ENCODE measurements at places on chromosomes 7 and 10. TPM values are rescaled to one million over a fixed set of nuclear protein-coding genes. Genes with fewer than 3 reads are reported as not detected.

Gene SLC39A12
- total RNA-seq: not detected

Gene MBLAC1
- 3.2 TPM for total RNA-seq

DNA sequence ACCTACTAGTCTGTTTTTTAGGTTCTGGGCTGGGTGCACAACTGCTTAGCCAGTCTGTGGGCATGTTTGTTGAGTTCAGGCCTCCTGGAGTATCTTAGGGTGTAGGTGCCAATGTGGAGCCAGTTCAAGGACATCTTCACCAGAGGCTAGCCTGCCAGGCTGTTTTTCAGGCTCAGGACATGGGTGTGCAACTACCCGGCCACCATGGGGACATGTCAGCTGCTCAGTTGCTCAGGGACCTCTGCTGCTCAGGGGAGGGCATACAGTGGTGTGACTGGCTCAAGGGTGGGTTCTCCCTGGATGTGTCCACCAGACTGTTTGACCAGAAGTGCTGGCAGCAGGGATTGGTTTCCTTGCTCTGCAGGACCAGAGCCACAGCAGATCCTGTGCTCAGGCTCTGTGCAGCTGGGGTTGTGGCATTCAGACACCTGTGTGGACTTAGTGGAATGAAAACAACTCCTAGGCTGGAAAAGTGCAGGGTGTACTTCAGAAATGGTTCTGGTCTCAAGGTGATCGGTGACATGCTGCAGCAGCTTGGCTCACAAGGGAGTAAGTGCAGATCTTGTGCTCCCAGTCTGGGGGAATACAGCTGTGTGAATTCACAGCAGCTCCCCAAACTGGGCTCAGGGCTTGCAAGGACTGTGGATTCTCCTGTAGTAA is 44.8 kb downstream of the PALS2 start:
- H3K36me3 ChIP-seq: peaks cover 53% of the 10 kb centered on the region
- peaks cover 15% of the 10 kb centered on the region for H3K4me1 ChIP-seq
- no peak overlapping the region for H3K4me3 ChIP-seq
- H3K27me3 ChIP-seq: no peaks in the 10 kb centered on the region

DNA sequence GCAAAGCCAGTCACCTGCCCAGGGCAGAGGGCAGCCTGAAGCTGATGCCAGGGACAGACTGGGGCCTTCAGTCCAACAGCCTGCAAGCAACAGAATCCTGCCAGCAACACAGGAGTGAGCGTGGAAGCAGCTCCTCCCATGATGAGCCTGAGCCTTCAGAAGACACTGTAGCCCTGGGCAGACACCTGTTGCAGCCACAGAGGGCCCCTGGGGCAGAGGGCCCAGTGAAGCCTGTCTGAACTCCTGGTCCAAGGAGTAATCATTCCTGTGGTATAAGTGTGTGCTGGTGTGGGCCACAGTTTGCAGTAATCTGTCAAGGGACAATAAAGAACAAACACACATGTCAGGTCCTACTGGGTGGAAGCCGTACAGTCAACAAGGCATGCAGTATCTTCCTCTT is 2.9 kb upstream of the PFKP start:
- H3K4me1 ChIP-seq: peaks cover 3% of the 10 kb centered on the region
- peaks cover 7% of the 10 kb centered on the region for H3K27me3 ChIP-seq
- no peak overlapping the region for H3K27ac ChIP-seq
- no peak for DNase-seq
- H3K36me3 ChIP-seq: peaks cover 9% of the 10 kb centered on the region

DNA sequence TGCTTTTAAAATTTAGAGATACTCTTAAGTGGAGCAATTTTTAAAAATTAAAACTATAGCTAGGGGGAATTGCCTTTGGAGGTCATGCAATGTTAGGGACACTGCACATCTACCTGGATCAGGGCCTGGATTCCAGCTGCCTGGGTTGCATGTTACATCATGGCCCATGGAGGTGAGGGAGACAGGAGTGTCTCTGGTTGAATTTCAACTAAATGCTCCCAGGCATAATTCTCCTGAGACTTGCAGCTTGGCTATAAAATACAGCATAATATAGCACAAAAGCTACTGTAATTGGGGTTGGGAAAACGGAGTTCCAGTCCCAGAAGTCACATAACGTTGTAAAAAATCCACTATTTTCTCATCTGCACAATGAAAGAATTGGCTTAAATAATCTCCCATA is 782.5 kb downstream of the LRMDA start:
- H3K36me3 ChIP-seq: no peaks in the 10 kb centered on the region
- no peak overlapping the region for H3K4me3 ChIP-seq
- H3K27ac ChIP-seq: no peak overlapping the region
- H3K27me3 ChIP-seq: no peaks in the 10 kb centered on the region
- no peak for DNase-seq
- no peaks in the 10 kb centered on the region for H3K4me1 ChIP-seq

DNA sequence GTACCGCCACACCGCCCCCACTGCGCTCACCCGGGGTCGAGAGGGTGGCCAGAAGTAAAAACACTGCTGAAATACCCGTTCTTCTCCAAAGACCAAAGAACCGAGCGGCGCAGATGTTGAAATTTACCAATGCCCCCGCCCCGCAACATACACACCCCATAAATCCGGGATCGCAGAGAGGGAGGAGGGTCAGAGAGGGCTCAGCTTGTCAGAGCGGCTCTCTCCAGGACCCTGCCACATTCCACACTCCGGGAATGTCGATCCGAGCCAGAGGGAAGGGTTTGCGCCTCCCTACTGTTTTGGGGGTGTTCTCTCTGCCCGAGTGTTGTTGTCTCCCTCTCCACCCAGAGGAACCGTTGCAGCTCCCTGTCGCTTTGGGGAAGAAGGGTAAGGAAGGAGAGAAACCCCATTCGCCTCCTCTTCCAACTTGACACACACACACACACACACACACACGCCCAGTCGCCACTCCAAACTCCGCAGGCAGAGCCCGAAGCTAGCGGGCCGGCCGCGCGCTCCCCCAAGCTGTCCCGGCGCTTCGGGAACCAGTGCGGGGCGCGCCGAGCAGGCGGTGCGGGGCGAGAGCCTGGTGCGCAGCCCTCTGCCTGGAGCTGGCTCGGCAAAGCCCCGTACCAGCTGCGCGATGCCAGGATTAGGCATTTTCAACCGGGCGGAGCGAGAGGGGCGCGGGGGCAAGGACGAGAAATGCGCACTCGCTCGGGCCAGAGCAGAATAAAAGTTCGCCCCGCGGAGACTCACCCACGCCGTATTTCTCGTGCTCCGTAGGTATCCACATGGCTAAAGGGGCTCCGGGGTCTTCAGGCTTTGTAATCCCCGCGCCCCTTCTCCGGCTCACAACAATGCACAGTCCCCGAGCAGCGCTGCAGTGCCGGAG is 609 bp downstream of the DOCK4 start:
- H3K27ac ChIP-seq: no peak overlapping the region
- DNase-seq: peak; percentile 43
- peaks cover 24% of the 10 kb centered on the region for H3K4me1 ChIP-seq
- H3K27me3 ChIP-seq: peaks cover 41% of the 10 kb centered on the region
- H3K4me3 ChIP-seq: peak overlapping the region; percentile 97
- H3K36me3 ChIP-seq: no peaks in the 10 kb centered on the region
